ENCODE measurements at places on chromosomes 1 and 21.

DNA sequence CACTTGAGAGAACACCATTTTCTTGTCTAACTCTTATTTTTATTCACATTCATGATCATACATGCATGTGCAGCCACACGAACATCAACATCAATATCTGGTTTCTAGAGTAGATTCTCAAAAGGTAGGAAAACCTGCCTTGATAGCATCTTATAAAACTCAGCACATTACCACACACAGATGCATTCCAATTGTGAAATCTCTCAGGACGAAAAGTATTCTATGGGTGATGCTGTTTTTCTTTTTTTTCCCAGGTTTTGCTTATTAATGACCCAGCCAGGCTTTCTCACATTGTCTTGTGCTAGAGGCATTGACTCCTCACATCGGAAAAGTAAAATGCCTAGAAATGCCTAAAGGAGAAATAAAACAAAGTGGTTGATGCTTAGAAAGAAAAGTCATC, 562.8 kb downstream of the KIF26B start:
- no peak for DNase-seq

DNA sequence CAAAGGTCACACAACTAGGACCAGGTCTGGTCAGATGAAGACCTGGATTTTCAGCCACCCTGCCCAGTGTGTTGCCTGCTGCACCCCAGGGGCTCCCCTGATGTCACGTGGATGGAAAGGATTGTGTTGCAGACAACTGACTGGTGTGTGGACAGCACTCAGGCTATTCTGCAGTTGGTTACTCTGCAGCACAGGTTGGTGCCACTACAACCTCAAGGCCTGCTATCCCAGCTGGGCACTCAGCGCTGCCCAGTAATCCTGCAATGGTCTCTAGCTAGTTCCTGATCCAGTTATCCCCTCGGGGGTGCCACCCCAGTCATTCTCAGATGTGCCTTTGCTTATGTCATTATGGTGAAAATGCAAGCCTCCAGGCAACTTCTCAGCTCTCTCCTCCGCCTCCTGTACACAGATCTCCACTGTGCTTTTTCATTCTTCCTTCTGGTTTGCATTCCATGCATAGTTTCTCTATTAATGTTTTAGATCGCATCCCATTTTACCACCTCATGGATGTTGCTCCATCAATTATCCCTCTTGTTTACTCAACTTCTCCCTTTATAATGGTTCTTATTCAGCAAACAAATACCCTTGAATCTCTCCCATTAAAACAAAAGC, 503.2 kb upstream of the CAMK1G start:
- no peak for DNase-seq

- no peak for DNase-seq
These were observed 487.3 kb upstream of the PTBP2 start for GRCh38 chr1:96234299-96234698.

- no peak for DNase-seq
These were observed 21.8 kb downstream of the C1orf116 start for GRCh38 chr1:207010726-207011125.

DNA sequence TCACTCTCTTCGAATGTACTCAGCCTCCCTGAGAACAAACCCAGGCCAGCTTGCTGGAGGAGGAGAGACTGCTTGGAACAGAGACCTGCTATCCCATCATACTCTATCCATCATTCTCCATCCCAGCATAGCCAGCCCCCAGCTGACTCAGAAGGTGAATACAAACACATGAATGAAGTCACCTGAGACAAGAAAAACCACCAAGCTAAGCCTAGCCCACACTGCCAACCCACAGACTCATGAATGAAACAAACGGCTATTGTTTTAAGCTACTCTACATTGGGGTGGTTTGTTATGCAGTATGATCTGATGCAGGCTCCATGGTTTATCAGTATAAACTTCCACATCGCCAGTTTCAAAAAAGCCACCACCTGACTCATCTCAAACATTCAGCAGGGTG, 395.6 kb downstream of the SETD4 start:
- DNase-seq: no peak

GRCh38 chr1:28154078-28154594, 22.4 kb downstream of the PTAFR start:
- DNase-seq: no peak

- DNase-seq: no peak
These were observed 113.0 kb downstream of the TSEN15 start for GRCh38 chr1:184164536-184164935.

GRCh38 chr1:5110508-5110907, 456.1 kb downstream of the AJAP1 start:
- no peak for DNase-seq

DNA sequence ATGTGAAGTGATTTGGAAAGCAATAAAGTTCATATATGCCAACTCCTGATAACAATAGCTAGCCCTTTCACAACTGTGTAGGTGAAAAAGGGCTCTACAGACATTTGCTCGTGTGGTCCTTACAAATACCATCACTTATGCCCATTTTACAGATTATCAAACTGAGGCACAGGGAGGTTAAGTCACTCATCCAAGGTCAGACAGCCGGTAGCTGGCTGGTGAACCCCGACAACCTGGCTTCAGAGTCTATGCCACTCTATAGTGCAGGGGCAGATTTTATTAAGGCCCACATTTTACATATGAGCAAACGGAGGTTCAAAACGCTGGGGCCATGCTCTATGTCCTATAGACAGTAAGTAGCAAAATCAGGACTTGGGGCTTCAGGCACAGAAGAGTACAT, 280.5 kb downstream of the RRAGC start:
- no peak for DNase-seq

DNA sequence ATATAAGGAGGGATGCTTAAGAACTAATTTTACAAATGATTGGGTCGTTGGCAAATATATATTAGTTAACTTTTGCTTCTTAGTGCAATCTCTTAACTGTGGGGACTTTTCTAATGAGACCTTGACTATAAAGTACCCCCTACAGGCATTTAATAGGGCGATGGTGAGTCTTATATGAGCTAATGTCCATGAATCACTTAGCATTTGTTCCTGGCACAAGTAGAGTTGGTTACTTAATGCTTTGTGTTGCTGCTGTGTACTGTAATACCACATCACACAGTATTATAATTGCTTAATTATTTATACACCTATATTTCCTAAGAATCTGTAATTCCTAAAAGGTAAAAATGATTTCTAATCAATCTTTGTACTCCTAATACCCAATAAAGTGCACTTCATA, 25.3 kb upstream of the TMCO1 start:
- DNase-seq: no peak

- peak; percentile 46 for DNase-seq
These were observed 68.0 kb downstream of the FAAP20 start for GRCh38 chr1:2126331-2127186.

- DNase-seq: peak; percentile 98
These were observed at the start of gene SLC30A1 for GRCh38 chr1:211578640-211579439. SLC30A1 (minus strand) TSS chr1:211579161; CDS start chr1:211578612, 549 bp downstream.

GRCh38 chr1:63148825-63149645, 173.3 kb upstream of the FOXD3 start:
- DNase-seq: peak; percentile 58

DNA sequence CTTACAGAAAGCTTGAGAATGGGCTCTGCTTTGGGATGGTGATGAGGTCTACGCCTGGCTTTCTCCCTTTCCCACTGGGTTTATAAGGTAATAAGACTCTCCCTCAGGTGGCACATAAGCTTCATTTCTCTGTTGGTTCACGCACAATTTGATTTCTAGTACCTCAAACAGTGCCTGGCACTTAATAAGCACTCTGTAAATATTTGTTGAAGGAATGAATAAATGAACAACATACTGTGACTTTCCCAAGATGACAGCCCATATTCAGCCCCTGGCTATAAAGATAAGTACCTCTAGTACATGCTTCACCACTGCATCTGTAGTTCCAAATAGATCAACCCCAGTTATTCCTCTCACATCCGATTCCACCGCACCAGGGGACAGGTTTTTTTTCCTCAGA, 17.8 kb downstream of the COPA start:
- DNase-seq: no peak

GRCh38 chr1:172176206-172176605, 244.3 kb upstream of the C1orf105 start:
- DNase-seq: no peak

DNA sequence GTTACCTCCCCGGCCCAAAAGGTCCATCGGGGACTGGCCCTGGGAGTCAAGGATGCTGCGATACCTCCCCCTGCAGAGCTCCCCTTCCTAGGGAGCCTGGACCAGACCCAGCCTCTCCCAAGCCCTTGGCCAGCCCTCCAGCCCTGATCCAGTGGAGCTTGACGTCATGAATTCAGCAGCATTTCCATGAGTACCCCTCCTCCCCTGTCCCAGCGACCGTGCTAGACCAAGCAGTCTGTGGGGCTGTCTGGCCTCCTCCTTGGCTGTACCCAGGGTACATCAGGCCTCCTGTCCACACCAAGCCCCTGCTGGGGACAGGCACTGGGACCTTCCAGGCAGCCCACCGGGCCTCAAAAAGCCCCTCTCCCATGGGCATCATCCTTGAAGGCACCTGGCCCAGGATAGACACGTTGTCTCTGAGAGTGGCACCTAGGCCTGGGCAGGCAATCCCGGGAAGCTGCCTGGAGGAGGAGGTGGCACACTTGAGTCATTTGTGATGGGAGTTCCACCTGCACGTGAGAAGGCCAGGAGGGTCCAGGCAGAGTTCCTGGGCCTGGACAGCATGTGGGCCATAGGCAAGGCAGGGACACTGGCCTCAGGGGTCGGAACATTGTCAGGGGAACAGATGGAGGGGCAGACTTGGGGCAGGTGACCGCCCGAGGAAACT, 46.4 kb downstream of the WNT9A start:
- no peak for DNase-seq

DNA sequence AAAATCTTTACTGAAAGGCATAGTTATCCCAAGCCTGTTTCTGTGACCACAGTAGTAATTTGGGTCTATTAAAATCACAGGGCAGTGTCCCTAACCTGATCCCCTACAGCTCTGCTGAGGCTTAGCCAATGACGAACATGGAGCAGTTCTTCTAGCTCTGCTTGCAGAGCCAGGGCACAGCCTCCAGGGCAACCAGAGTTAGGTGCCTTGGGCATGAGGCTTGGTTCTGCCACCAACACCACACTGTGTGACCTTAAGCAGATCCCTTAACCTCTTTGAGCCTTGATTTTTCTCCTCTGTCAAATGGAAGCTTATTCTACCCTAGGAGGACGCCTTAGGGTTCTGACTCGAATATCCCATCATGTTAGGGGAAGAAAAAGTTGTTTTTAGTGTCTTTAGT, 86.7 kb upstream of the TLR5 start:
- no peak for DNase-seq

GRCh38 chr1:211882381-211883004, 51.9 kb upstream of the LPGAT1 start:
- DNase-seq: no peak

GRCh38 chr1:155984341-155984740, 6.0 kb upstream of the ARHGEF2 start:
- peak; percentile 48 for DNase-seq

- no peak for DNase-seq
These were observed 136.7 kb upstream of the ETV3 start for GRCh38 chr1:157274698-157275534.

GRCh38 chr1:162111572-162111971, 42.1 kb downstream of the NOS1AP start:
- DNase-seq: no peak

- no peak for DNase-seq
These were observed 125.1 kb downstream of the PRRX1 start for GRCh38 chr1:170789063-170789462.

DNA sequence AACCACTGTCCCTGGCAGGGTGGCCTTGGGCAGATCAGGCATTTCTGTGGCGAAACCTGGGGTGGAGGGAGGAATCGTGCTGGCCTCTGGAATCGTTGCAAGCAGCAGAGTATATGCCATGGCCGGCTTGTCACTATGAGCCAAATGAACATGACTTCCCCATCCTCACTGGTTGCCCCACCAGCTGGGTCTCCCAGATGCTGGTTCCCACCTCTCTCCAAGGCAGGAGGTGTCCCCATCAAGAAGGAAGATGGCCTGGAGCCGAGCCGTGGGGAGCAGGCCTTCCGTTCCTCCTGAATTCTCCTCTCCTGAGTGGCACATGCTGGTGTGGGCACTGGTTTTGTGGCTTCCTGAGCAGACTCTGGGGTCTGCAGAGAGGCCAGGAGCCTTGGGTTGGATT, 60.2 kb upstream of the ACTRT2 start:
- DNase-seq: no peak

- DNase-seq: no peak
These were observed 1.2 kb upstream of the RWDD3 start for GRCh38 chr1:95232646-95233318.

DNA sequence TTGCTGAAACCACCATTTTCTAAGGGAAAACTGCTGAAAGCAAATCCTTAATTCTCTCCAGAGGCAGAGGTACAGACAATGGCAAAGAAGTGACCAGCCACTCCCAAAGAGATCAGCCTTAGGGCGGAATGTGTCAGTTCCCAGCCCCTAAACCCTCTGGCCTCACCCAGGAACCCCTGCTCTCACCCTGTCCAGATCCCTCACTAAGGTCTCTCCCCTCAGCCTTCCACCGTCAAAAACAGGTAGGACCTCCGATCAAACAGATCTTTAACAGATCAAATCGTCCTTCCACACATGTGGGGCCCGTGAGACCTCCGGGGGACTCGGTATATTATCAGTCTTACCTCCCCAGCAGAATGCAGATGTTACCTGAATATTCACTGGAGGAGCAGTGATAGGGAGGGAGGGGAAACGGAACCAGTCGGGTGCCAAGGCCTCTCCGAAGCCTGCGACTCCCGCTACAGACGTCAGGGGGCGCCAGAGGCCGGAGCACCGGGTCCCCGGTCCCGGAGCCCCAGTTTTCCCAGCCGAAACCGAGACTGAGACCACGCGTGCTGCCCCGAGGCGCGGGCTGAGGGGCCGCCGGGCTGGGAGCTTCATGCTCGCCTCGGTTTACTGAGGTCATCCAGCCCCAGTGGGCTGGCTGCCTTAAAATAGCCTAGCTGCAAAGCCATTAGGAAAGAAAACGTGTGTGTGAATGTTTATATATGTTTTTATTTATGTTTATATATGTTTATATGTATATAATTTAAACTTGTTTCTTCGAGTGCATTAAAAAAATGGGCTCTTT, 23.6 kb downstream of the GPA33 start:
- peak; percentile 91 for DNase-seq

GRCh38 chr1:99115231-99115630, 110.6 kb upstream of the PLPPR5 start:
- no peak for DNase-seq

GRCh38 chr1:6961289-6961688, 176.0 kb downstream of the CAMTA1 start:
- peak; percentile 51 for DNase-seq

- DNase-seq: no peak
These were observed 68.9 kb downstream of the SLC9A1 start for GRCh38 chr1:27086026-27086425.
